Ascending aorta (tissue), 2 donors: ENCODE measurements at places on chromosomes 6 and 20.

DNA sequence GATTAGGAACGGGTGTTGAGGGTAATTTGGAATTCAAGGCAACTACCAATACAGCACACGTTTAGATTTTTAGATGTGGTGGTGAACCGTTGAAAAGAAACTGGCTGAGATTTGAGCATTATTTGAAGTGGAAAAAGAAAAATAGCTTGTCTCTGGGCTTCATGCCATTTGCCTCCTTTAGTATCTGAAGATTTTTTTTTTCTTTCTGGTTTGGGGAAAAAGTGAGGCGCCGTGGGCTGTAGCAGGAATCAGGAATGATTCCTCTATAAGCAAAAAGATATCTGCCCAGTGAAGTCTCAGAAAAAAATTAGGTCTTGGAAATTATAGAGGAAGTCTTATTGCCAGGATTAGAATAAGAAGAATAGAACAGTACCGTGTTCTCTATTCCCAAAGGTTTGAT is 88.5 kb downstream of the RPS12 start:
- no peak for DNase-seq
- H3K4me1 ChIP-seq = no peaks in the 10 kb centered on the region
- no peak overlapping the region for H3K27ac ChIP-seq
- no peaks in the 10 kb centered on the region for H3K27me3 ChIP-seq
- H3K4me3 ChIP-seq = no peak overlapping the region

DNA sequence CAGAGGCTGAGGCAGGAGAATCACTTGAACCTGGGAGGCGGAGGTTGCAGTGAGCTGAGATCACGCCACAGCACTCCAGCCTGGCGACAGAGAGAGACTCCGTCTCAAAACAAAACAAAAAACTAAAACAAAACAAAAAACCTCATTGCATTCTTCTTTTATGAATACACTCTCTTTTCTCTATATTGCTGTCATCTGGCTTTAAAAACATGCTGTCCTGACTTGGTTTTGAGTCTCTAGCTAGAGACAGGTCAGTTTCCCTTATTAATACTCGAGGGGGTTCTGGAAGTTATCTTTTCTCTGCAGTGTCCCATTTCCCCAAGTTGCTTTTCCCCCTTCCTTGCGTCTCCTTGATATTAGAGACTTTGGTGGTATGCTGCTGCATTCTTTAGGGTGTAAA is 50.9 kb downstream of the RIOK1 start:
- no peaks in the 10 kb centered on the region for H3K36me3 ChIP-seq
- no peak overlapping the region for H3K4me3 ChIP-seq
- no peak overlapping the region for H3K27ac ChIP-seq
- no peak for DNase-seq

GRCh38 chr6:157157258-157157657 is 166.1 kb downstream of the TMEM242 start:
- H3K4me1 ChIP-seq = no peaks in the 10 kb centered on the region
- no peak overlapping the region for H3K27ac ChIP-seq

DNA sequence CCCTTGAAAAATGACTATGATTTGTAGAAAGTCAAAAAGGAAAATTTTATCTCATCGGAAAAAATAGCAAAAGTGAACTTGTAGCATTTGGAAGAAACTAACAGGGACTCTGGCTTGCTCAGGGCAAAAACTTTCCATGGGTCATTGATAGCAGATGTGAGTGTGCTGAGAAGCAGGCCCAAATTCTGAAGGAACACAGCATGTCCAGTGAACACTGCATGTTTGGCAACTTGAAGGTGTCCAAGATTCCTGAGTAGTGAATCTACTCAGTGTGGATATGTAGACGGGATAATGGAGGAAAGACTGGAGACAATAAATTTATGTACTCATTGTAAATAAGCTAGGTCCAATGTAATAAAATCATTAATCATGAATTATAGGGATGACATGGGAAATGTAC is 8.2 kb downstream of the SLC17A2 start:
- H3K36me3 ChIP-seq = no peaks in the 10 kb centered on the region
- DNase-seq = no peak
- peak overlapping the region; percentile 27 for H3K27ac ChIP-seq
- H3K4me1 ChIP-seq = peaks cover 5% of the 10 kb centered on the region
- no peaks in the 10 kb centered on the region for H3K27me3 ChIP-seq
- H3K4me3 ChIP-seq = no peak overlapping the region

GRCh38 chr6:6332811-6333244 is 12.4 kb upstream of the F13A1 start:
- H3K4me1 ChIP-seq = no peaks in the 10 kb centered on the region
- H3K27me3 ChIP-seq = no peaks in the 10 kb centered on the region
- H3K27ac ChIP-seq = no peak overlapping the region
- H3K36me3 ChIP-seq = no peaks in the 10 kb centered on the region
- no peak for DNase-seq

- H3K27me3 ChIP-seq = peaks cover 62% of the 10 kb centered on the region
- H3K4me3 ChIP-seq = no peak overlapping the region
- DNase-seq = no peak
- no peak overlapping the region for H3K27ac ChIP-seq
Observed at GRCh38 chr20:38726804-38727606, 2.7 kb downstream of the SLC32A1 start.

DNA sequence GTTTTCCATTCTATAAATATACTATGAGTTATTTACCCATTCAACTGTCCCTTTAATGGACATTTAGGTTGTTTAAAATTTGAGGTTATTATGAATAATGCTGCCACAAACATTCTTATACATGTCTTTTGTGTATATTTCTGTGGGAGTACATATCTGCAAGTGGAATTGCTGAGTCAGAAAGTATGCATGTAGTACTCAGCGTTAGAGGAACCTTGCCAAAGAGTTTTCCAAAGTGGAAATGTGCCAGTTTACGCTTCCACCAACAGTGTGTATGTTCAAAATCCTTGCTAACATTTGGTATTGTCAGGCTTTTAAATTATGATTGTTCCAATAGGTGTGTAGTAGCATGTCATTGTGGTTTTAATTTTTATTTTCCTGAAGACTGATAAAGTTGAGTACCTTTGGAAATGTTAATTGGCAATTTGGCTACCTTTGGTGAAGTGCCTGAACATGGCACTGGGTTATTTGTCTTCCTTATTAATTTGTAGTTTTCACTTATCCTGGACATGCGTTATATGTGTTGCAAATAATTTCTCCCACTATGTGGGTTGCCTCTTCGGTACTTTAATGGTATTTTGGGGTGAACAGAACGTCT is 341.2 kb downstream of the CD83 start:
- H3K4me1 ChIP-seq = no peaks in the 10 kb centered on the region
- no peak overlapping the region for H3K4me3 ChIP-seq
- H3K27me3 ChIP-seq = no peaks in the 10 kb centered on the region
- DNase-seq = no peak
- no peak overlapping the region for H3K27ac ChIP-seq

DNA sequence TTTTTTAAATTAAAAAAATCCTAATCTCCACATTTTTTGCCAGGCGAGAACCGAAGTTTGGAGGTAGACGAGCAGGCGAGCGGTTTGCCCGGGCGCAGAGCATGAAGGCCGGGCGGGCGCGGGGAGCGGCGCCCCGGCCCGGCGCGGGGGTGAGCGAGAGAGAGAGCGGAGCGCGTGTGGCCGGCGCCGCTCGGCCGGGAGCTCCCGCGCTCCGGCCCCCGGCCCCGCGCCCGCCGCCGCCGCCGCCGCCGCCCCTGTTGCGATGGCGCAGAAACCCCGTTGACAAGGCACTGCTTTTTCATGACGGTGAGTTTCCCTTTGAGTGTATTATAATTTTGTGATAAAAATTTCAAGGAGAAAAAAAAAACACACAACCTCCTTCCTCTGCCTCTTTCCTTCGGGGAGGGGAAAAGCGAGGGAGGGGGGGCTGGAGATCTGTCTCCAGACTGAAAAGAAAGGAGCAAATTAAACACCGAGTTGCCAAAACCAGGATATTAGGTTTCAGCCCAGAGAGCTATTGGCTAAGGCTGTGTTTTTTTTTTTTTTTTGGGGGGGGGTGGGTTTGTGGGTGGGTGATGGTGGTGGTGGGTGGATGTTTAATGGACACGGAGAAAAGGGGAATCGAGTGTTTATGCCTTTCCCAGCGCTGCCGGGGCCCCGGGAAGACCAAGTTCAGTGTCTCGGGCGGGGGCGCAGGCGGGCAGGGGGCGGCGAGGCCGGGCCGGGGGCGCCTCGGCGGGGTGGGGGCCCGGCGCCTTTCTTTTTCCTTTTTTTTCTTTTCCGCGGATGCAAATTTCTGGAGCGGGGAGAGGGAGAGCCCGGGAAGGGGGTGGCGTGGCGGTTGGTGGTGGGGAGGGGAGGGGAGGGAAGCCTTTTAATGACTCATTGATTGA is at the start of gene BICRAL:
Gene BICRAL (plus strand): TSS at position 257 of the 893 bp plus-strand sequence. CDS start 39,971 bp downstream, outside the sequence.
- H3K4me3 ChIP-seq = peak within 1 kb of the TSS; percentile 99
- H3K36me3 ChIP-seq = no peaks in the 10 kb centered on the region
- H3K27ac ChIP-seq = peak within 1 kb of the TSS; percentile 99
- H3K27me3 ChIP-seq = no peaks in the 10 kb centered on the region
- peaks cover 24% of the 10 kb centered on the region for H3K4me1 ChIP-seq

DNA sequence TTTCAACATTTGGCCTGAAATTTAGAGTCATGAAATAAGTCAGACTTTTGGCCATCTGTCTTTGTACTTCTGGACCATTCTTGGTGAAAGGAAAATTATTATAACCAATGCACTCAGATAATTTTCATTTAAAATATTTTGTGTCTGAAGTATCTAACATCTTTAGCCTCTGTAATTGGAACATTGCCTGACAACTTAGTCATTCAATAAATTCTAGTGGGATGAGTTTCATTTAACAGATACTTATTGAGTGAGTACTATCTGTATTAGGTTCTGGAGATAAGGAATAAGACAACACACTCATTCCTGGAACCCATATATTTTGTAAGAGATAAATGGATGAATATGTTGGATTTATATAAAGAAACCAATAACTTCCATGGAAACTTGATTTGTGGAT is 536.0 kb downstream of the BCKDHB start:
- H3K4me3 ChIP-seq = no peak overlapping the region

GRCh38 chr6:2799936-2800527 is 34.8 kb downstream of the WRNIP1 start:
- DNase-seq = no peak
- H3K4me3 ChIP-seq = no peak overlapping the region
- no peaks in the 10 kb centered on the region for H3K27me3 ChIP-seq
- no peak overlapping the region for H3K27ac ChIP-seq

- H3K27ac ChIP-seq = no peak within 1 kb of the TSS
- no peak for DNase-seq
- peak within 1 kb of the TSS; percentile 70 for H3K4me3 ChIP-seq
- no peaks in the 10 kb centered on the region for H3K27me3 ChIP-seq
- H3K36me3 ChIP-seq = no peaks in the 10 kb centered on the region
Observed at GRCh38 chr6:70956451-70957283, at the start of gene B3GAT2. Gene B3GAT2 (minus strand): TSS chr6:70957060. CDS start chr6:70956429, 631 bp downstream.

DNA sequence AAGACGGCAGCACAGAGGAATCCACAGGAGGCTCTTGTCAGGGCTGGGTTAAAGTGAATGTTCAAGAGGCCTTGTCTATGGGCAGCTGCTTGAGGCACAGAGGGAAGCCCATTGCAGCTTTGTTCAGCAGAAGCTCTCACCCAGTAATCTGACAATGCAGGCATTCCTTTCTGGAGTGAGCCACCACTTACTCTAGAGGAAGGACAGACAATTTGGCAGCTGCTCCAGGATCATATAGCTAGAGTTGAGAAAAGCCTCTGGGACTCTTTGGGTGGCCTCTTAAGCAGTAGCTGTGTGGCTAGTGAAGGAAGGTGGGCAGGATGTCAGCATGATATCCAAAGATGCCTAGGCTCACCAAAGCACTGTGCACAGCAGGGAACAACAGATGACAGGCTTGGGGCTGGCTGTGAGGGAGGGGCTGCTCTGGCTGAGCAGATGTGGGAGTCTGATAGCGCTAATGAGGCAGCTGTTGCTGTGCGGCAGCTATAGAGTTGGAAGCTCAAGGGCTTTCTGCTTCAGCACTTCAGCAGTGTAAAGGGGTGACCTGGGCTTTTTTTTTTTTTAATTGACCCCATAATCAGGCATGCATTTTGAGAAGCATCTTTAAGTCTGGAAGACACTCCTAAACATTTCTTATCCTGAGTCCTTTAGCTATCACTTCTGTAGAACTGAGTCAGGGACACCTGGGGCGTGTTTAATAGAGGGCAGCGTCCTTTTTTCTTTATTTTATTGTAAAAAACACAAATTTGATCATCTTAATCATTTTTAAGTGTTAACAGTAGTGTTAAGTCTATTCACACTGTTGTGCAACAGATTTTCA is 27.2 kb downstream of the CMTR1 start:
- H3K36me3 ChIP-seq = peaks cover 70% of the 10 kb centered on the region
- DNase-seq = no peak
- no peak overlapping the region for H3K4me3 ChIP-seq
- H3K27ac ChIP-seq = no peak overlapping the region
- no peaks in the 10 kb centered on the region for H3K27me3 ChIP-seq

GRCh38 chr20:56985066-56985685 is 281.3 kb downstream of the BMP7 start:
- H3K27me3 ChIP-seq = no peaks in the 10 kb centered on the region
- no peak overlapping the region for H3K4me3 ChIP-seq
- H3K4me1 ChIP-seq = no peaks in the 10 kb centered on the region
- H3K27ac ChIP-seq = no peak overlapping the region
